CD4-positive, alpha-beta T cell treated with Interleukin-6 at 100 ng/mL for 8 hours (primary cell): ENCODE measurements at places on chromosomes 2 and 18.

GRCh38 chr2:171587567-171587966 lies 65.3 kb downstream of the CYBRD1 start:
- DNase-seq, result no peak

DNA sequence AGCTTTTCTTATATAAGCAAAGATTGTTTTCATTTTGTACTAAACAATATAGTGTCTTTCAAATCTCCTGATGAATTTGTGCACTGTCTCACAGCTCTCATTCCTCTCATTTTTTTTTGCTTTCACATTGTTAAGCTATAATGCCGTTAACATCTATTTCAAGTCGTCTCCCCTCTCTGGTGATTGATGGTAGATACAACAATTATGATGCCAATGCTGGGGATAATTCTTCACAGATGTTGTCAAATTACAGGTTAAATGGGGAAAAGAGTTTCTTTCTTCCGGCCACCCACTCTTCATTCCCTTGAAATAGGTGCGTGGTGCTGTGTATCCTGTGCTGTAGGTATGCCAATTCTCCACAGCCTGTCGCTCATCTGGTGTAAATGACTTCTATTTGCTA lies 1053.7 kb upstream of the ZEB2 start:
- DNase-seq, result no peak

DNA sequence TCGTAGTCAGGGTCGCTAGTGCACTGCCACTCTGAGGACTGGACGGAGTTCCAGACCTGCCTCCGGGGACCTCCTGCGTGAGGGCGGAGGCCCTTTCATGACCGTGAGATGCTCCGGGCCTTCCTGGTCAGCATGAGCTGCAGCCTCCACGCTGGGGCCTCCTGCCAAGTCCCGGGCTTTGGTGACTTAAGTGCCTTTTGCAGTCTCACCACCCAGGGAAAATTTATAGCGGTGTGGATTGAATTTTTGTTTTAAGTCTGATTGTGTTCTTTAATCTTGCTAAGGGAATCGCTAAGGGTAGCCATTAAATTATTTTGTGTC lies 33.6 kb downstream of the CHRNA1 start:
- DNase-seq, result no peak

DNA sequence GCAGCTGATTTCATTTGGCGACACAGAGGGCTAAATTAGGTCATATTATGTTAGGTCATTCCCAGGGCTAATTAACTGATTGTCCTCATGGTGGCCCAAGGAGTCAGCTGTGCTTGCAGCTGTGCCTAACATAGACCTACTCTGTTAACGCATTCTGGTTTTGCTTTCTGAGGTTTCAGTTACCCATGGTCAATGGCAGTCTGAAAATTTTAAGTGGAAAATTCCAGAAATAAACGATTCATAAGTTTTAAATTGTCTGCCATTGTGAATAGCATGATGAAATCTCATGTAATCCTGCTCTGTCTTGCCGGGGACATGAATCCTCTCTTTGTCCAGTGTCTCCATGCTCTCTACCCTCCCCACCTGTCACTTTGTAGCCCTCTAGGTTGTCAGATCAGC lies 168.7 kb downstream of the KCNS3 start:
- no peak for DNase-seq
